ENCODE measurements at places on chromosomes 7 and 10.

GRCh38 chr10:130491693-130492050, 355.5 kb downstream of the GLRX3 start:
- DNase-seq, result no peak

GRCh38 chr7:142714375-142714774, 34.9 kb upstream of the PRSS1 start:
- DNase-seq, result no peak

DNA sequence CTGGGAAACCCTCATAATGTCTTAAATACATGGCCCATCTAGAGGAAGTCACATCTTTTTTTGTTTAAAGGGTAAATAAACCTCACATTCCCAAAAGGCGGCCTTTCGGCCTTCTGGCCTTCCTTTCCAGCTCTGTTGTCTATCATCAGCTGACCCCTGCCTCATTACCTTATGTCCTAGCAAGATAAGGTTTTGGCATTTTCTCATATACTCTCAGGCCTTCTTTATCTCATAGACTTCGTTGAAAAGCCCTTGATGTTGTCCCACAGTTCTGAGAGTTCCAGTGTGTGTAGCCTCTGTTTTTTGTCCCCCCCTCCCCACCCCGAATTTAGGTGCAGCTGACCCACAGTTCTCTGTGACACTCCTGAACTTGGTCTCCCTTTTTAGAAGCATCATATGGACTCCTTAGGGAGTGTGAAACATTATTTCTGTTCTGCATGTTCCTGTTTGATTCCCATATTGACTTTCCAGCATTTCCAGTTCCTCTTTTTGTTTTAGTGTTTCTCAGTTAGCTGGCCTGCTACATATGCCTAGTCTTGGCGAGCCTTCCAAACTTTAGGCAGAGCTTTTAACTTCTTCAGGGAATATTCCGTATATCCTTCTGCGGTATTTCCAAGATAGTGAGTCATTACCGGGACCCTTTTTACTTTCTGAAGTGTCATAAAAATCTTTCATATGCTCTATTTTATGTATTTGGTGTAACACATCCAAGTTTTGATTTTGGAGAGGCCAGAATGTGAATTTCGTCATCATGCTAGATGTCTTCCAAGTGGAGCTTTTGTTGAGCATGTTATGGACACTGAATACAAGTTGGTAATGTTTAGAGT, 138.5 kb downstream of the LRRC4 start:
- no peak for DNase-seq

- DNase-seq, result no peak
These were observed 103.1 kb downstream of the BMS1 start for GRCh38 chr10:42885491-42886270.

GRCh38 chr7:12133865-12134264, 77.2 kb upstream of the TMEM106B start:
- peak; percentile 61 for DNase-seq

DNA sequence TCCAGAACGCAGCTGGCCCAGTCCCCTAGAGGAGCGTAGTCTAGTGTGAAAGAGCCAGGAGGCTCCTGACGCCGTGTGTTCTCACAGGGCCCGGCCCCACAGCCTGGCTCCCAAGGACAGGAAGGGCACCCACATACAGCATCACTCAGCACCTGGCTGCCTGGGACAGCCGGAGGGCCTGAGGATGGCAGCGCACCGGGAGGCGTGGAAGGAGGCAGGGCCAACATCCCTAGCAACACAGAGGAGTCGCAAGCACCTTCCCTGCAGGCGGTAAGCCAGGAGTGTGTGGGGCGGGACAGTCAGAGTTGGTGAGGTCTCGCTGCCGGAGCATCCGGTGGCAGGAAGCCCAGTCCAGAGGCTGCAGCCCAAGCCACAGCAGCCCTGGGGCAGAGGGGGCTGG, 125.8 kb downstream of the MAD1L1 start:
- peak; percentile 3 for DNase-seq

DNA sequence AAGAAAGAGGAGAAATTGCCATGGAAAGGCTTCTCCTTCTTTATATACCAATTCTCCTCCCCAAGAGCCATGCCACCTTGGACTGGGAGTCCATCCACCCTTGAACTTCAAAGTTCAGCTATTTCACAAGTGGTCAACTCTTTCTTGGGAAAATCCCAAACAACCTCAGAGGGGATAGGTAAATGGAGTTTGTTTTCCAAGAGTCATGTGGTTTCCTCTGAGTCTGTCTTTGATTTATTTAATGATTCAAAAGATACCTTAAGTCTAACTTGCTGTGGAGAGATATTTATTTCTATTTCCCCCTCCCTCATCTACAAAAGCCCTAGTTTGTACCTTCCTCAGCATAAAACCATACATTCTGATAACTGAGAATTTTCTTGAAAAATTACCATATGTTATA, 758.6 kb upstream of the IGFBP3 start:
- DNase-seq, result peak; percentile 67

- DNase-seq, result no peak
These were observed 88.2 kb upstream of the IMMP2L start for GRCh38 chr7:111650456-111650999.

DNA sequence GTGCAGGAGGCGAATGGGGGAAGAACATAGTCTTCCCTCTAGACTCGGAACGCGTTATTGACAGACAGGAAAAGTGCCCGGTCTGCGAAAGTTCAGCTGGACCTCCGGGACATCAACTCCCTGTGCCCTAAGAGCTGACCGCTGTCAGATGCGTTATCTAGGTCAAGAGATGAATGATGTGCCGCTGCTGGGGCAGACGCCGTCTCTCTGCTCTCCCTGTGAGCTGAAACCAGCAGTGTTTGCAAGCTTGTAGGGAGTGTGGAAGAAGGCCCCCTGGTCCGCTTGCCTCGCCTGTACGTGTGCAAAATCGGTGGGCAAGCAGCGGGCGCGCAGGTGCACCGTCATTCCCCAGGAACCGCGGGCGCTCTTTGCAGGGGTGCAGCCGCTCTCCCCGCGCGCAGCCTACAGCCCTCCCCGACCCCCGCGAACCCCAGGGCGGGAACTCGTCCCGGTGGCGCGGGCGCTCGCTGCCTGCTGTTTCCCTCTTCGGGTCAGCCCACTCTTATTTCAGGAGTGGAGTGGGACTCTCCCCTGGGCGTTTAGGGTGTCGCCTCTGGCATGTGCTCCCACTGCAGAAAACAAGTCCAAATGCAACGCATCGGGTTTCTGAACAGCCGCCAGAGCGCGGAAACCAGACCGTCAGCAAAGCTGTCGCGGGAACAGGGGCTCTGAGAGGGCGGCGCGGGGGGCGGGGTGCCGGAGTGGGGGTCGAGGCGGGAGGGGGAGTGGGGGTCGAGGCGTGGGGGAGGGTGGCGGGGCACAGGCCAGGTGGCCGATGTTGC, 1.8 kb upstream of the PFKFB3 start:
- peak; percentile 57 for DNase-seq

GRCh38 chr10:117743509-117743908, 201.0 kb downstream of the EMX2 start:
- DNase-seq, result no peak

DNA sequence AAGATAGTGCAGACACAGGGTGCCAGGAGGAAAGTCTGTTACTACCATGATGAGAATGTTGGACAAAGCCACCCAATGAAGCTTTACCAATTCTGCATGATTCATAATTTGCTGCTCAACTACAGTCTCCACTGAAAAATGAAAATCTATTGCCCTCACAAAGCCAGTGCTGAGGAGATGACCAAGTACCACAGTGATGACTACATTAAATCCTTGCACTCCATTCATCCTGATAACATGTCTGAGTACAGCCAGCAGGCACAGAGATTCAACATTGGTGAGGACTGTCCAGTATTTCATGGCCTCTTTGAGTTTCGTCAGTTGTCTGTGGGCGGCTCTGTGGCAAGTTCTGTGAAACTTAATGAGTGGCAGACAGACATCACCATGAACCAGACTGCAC, 144.0 kb downstream of the PLCE1 start:
- no peak for DNase-seq

GRCh38 chr7:82713506-82713905, 269.9 kb upstream of the CACNA2D1 start:
- DNase-seq, result no peak

GRCh38 chr7:105840981-105841749, 35.2 kb downstream of the ATXN7L1 start:
- DNase-seq, result no peak

All from kidney tubule cell (primary cell).